ENCODE measurements at places on chromosomes 11 and 22.

- DNase-seq: no peak
Observed at GRCh38 chr22:46788441-46789172, 26.2 kb downstream of the TBC1D22A start.

DNA sequence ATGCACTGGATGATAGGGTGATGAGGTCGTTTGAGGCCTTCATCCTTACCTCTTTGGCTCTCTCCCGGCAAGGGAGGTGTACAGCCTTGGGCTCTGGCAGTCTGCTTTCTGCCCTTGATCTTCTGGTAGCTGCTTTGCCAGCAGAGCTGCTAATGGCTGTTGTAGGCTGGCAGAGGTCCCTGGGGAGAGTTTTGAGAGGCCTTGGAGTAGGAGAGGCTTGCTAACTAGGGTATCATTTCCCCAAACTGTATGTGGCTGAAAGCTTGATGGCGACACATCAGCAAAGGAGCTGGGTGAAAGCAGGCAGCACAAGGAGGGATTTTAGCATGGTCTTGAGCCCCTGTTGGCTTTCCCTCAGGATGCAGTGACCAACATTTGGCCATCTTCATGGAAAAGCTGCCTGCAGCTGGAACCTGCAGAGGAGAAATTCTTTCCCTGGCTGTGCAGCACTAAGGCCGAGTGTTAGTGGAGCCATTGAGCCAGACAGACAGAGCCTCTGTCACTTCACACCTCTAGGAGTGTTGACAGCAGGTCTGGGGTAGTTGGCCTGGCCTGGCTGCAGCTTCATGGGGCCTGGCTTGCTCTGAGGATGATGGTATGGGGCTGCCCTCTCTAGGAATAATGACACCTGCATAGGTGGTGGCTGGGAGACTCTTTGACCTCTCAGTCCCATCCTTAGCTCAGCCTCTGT lies 3.5 kb upstream of the AMPD3 start:
- DNase-seq: no peak

GRCh38 chr11:104001561-104002056 lies 34.8 kb upstream of the DDI1 start:
- peak; percentile 75 for DNase-seq

GRCh38 chr11:2673250-2673610 lies 26.6 kb downstream of the KCNQ1OT1 start:
- no peak for DNase-seq

DNA sequence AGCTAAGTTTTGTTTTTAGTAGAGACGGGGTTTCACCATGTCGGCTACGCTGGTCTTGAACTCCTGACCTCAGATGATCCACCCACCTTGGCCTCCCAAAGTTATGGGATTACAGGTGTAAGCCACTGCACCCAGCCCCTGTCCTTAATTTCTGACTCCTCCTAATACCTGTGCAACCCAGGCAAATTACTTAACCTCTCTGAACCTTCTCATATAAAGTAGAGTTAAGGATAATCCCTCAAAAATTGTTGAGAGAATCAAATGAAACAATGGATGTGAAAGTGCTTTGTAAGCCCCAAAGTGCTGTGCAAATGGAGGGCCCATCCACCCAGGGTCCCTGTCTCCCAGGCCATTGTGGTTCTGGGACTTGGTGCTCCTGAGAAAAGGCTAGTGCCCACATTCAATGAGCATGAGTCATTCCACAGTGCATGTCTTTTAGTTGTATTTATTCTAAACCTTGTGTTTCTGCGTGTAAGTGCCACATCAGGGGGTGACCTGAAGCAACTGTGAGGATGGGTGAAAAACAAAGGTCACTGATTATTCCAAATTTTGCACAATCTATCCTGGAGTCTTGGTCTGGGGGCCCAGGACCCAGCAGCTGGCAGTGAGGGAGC lies 61.4 kb upstream of the PTPRJ start:
- peak; percentile 42 for DNase-seq

DNA sequence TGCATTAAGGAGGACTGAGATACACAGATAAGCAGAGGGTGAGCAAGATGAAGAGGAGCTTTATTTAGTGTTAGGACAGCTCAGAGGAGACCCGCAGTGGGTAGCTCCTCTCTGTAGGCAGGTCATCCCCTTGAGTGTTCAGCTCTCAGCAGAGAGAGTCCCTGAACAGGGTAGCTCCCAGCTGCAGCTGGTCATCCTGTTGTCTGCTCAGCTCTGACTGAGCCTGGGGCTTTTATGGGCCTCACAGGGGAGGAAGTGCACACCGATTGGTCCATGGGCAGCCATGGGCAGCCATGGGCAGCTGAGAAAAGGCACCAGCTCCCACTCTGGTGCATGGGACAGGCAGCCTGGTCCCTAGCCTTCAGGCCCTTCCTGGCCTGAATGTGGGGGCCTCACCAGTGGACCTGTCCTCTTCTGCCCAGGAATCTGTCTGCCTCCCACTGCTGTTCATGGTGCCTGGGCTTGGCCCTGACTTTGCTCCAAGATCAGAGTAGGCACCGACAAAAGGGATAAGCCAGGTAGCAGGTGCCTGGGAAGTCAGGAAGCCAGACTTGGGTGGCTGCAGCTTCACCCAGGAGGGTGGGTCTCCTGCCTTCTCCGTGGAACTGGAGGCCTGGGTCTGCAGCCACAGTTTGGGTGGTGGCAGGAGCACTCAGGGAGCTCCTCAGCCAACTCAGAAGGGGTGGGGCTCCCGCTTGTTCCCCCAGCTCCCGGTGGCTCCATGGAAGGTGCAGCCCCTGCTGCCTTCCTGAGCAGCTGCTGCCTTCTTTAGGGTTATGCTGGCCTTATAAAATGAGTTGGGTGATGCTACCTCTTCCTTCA lies 54.7 kb downstream of the MYEOV start:
- no peak for DNase-seq

DNA sequence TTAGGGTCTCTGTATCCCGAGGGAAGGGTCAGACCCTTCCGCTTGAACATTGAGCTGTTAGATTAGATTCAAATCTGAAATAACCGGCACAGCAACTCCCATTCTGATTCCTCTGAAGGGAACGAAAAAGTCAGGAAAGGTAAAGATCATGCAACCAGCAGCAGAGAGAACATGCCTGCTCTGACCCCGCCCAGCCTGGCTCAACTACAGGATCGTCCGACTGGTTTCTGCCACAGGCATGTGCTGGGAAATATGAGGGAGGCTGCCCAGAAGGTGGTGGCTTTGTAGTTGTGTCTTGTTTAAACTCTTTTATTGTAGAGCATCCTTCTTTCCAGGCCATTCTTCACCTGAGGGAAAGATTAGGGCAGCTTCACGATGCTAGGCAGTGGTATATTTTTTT lies 5.0 kb upstream of the MTNR1B start:
- no peak for DNase-seq

DNA sequence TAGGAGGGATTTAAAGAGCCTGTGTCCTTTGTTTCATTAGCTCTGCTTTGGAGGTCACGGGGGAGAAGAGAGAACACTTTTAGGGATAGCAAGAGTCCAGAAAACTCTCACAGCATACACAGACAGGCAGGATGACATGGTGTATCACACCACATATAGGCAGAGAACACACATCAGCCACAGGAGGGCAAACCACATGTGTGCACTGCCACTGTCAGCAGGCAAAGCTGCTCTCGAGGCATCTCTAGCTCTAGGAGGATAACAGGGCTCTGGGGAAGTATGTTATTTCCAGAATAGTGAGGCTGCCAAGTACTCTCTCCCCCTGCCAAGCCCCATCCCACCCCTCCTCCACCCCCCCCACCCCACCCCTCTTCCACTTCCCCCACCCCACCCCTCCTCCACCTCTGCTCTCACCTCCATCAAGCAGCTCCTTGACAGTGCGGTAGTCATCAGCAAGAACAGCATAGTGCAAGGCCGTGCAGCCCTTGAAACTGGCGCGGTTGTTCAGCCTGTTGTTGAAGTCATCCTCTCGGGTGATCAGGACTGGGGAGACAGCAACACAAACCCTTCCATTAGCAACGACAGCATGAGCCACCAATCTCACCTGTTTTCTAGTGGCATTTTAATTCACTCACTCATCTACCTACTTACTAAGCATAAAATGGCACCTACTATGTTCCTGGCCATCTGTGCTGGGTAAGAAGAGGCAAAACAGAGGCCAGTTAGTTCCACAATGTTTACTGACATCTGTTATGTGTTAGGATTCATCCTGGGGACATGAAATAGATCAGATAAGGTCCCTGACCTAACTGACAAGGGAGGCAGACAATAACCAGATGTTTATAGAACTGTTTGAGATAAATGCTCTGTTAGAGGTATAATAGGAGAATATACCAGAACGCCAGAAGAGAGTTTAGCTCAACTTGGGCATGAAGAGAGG lies 75.6 kb downstream of the CLPB start:
- DNase-seq: no peak

- DNase-seq: no peak
Observed at GRCh38 chr11:114195981-114196731, 100.0 kb upstream of the NNMT start.

DNA sequence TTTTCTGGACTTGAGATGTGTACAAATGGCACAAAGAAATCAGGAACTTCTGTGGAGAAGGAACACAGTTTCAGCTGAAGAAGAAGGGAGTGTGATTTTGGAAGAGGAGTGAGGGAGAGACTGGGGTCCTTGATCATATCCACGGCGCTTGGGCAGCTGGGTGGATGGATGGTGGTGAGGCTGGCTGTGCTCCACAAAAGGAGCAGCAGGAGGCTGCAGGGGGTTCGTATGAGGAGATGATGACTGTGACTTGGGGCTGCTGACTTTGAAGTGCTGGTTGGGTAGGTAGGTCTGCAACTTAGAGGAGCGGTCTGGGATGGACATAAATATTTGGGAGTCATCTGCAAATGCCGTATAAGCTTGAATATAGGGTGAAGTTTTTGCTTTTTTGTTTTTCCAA lies 1.3 kb upstream of the DCHS1 start:
- no peak for DNase-seq

- DNase-seq: peak; percentile 0
Observed at GRCh38 chr11:24046731-24047130, 450.1 kb upstream of the LUZP2 start.

DNA sequence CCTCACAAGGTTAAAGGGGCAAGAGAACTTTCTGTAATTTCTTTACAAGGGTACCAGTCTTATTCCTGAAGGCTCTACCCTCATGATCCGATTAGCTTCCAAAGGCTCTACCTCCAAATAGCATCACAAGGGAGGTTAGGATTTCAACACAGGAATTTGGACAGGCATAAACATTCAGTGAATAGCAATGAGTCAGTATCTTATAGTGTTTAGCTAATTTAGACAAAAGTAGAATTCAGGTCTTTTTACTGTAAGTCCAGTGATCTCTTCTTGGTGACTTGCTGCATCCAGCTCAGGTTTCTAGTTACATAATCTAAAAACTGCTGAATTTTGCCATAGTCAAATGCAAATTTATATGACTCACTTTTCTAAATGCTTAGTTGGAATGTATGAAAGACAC lies 1995.6 kb upstream of the RAG2 start:
- peak; percentile 46 for DNase-seq

DNA sequence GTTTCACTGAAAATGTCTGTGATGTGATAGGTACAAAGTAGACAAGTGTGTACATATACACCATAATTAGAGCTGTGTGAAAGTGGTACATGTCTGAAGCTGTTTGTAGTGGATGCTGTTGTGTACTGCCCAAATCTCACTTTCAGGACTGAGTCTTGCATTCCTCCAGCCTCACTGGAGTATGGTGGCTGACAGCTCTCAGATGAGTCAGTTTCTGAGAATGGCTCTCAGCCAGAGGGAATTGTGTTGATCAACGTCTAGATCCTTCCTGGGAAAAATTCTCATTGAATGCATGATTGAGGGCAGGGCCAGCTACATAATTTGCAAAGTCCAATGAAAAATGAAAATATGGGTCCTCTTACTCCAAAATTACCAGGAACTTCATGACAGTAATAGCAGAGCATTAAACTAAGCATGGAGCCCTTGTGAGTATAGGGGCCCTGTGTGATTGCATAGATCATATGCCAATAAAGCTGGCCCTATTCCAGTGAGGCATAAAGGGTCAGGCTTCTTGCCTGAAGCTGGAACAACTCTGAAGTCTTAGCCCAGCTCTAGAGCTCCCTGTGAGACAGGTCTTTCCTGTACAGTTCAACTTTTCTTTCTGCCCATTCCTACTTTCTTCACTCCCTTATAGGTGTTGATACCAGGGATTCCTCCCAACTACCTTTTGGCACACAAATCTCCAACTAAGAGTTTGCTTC lies 10.8 kb upstream of the CYP2R1 start:
- peak; percentile 73 for DNase-seq

DNA sequence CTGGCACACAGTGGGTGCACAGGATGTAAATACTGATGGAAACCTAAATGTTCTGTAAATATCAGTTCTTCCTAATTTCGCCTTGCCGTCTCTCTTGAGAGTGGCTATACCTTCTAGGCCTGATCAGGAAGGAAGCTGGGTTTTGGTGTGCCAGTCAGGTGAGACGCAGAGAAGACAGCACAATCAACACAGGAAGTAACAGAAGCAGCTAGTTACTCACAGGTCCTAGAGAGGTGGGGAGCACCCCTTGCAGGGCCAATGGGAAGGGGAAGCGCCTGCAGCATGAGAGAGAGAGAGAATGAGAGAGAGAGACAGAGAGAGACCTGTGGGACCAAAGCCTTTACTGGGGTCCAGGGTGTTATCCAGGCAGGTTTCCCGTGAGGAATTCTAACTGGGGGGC lies 80.8 kb downstream of the FBLN1 start:
- no peak for DNase-seq

GRCh38 chr11:34866375-34866774 lies 49.8 kb downstream of the APIP start:
- peak; percentile 23 for DNase-seq

GRCh38 chr11:115653076-115653475 lies 148.9 kb upstream of the CADM1 start:
- DNase-seq: peak; percentile 34

- no peak for DNase-seq
Observed at GRCh38 chr11:77886401-77886800, 65.5 kb downstream of the AAMDC start.

GRCh38 chr11:111913997-111914396 lies 1.5 kb downstream of the HSPB2 start:
- DNase-seq: peak; percentile 83

- no peak for DNase-seq
Observed at GRCh38 chr22:22944268-22944985, 56.8 kb downstream of the IGLL5 start.

DNA sequence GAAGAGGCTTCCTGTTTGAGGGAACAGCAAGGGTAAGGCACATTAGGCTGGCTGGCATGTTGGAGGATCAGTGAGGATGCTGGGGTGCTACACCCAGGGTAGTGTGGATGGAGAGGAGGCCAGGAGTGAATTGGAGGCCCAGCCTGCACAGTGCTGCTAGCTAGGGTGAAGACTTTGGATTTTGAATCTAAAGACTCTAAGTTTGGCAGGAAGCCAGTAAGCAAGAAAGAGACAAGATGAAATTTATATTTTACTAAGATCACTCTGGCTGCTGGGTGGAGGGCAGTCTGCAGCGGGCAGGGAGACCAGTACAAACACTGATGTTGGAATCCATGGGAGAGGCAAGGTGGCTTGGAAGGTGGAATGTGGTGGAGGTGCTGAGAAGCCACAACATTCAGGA lies 43.6 kb downstream of the TSPAN18 start:
- DNase-seq: no peak

GRCh38 chr11:124864176-124864891 lies 898 bp upstream of the ROBO3 start:
- no peak for DNase-seq

DNA sequence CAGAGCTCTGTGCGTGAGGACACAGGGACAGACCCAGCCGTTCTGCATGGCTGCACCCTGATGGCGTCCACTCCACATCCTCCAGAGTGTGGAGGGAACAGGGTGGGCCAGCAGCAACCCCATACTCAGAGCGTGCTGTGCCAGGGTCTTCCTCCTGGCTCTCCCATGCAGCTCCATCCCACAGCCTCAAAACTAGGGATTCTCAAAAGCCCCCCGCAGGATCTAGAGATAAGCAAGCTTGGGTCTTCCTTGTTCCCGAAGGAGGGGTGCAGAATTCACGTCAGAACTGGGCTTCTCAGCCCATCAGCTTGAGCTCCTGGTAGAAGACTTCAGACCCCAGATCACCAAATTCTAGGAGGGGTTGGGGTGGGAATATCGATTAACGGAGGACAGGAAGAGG lies 858.8 kb downstream of the TBC1D22A start:
- no peak for DNase-seq

Measured in fibroblast of skin of right quadriceps (primary cell).